ENCODE measurements at places on chromosomes 6 and 20.

GRCh38 chr6:40532349-40533000 lies 54.7 kb downstream of the LRFN2 start:
- DNase-seq = no peak

DNA sequence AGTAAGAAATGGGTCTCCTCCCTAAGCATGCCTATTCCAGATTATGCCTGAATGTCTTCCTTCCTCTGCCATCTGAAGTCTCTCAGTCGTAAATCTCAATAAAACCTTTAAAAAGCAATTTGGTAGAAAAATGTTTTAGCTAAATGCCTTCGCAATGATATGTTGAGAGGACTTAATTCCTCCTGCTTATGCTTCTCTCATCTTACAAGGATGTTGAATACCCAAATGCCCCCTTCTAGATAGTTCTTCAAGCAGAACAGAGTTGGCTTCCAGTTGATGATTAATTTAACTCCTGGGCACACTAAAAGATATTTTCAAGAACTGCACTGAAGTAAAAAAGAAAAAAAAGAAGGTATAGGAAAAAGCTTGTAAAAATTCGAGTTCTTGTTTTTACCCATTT lies 275.0 kb upstream of the SPTLC3 start:
- no peak for DNase-seq

- DNase-seq = no peak
These were observed 29.5 kb upstream of the SALL4 start for GRCh38 chr20:51831866-51832265.

DNA sequence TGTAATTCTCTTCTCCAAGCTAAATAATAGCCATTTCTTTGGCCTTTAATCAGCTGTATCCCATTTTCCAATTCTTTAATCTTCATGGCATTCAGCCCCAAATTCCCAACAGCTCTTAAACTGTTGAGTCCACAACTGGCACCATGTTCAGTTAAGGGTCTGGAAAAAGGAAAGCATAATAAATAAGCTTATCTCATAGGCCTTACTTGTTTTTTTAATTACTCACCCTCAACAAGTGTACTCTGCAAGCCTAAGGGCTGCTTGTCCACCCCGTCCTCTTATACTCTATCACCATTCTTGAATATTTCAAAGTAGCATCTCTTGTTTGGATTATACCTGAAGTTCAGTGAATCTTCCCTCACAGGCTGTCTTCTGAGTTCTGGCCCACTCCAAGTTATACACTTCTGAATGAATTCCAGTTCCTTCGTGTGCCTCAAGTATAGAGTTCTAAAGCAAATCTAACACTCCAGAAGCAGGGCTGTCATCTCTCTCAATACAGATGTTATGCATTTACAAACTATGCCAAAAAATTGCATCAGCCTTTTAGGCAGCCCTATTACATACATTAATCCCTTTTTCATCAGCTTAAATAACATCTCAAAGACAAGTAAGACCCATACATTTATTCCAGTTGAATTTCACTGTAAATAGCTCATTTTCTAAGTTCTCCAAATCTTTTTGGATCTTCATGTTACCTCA lies 98.7 kb downstream of the COL21A1 start:
- DNase-seq = no peak

- DNase-seq = no peak
These were observed 22.8 kb upstream of the PCMTD2 start for GRCh38 chr20:64232794-64233193.

DNA sequence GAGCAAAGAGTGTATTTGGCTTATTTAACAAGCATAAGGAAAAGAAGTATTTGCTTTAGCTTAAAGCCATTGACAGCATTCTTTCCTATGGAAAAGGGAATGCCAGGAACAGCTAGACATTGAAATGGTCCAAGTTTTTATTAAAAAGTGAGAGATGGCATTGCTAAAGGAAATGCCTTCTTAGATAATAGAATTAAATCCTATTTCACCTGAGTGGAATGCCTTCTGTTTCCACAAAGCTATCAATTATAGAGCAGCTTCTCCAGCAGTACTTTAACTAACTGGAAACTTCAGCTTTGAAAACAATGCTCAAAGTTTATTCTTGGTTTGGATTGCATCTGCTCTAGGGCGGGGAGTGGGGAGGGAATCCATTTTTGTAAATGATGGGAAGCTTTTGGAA lies 85.1 kb upstream of the CNKSR3 start:
- DNase-seq = no peak

GRCh38 chr20:8509809-8510208 lies 377.7 kb downstream of the PLCB1 start:
- DNase-seq = no peak

- no peak for DNase-seq
These were observed 39.6 kb downstream of the ELMO2 start for GRCh38 chr20:46366826-46367225.

DNA sequence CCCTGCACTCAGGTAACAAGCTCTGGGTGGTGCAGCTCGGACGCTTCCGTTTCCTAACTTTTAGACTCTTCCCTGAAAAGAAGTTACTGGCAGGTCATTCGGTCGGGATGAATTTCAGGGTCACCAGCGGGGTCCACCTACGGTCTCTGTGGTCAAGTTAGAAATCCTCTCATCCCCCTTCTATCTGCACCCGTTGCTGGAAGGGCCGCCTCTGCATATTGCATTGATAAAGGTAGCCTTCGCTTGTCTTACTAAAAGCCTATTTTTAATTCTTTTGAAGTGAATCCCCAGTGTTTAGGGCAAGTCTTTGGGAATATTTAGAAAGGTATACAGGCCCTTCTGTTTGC lies 47.3 kb downstream of the LRRN4 start:
- DNase-seq = no peak

DNA sequence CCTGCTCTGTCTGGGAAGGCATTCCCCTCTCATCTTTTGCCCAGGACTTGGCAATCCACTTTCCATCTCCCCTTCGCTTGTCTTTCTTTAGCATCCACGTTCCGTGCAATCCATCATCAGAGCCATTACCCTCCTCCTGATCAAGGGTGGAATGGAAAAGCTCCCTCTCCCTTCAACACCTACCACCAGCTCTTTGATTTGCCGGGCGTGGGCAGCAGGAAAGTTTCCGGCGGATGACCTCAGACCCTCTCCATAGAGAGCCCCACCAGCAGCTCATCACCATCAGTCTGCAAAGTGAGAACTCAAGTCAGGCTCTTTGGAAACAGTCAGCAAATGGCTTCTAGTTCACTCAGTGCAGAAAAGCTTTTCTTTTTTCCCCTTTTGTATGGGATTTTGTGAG lies 76.2 kb downstream of the TSHZ2 start:
- no peak for DNase-seq

- no peak for DNase-seq
These were observed 8.6 kb upstream of the TUBB2B start for GRCh38 chr6:3236005-3236404.

DNA sequence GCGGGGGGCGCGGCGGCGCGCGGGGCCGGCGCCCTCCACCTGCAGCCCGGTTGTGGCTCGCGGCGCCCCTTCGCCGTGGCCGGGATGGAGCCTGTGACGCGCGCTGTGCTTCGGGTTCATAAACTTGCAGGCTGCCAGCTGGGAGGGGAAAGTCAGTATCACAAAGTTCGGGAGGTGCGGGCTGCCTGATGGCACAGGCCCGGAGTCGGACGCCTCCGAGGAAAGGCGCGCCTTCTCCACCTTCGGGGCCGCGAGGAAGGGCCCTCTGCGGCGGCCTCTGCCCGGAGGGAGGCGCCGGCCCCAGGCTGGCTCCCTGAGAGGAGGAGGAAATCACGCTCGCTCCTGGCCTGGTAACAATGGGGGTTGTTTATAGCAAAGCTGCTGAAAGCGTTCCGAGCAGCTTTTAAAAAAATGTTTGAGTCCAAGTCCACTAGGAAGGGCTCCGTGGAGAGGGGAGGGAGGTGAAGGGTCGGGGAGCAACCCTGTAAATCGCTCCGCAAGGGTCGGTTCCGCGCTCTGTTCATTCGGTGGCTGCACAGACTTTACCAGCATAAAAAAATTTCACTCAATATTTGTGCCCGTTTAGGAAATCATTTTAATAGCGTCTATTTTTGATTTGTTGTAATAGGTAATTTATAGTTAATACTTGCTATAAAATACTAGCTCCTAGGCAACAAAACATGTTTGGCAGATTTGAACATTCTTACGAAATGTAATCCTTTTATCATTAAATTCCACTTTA lies 1.0 kb downstream of the AFDN start:
- peak; percentile 40 for DNase-seq

- DNase-seq = no peak
These were observed 53.4 kb downstream of the HIVEP1 start for GRCh38 chr6:12065321-12066140.

GRCh38 chr6:25062070-25062811 lies 126.5 kb upstream of the RIPOR2 start:
- DNase-seq = no peak

DNA sequence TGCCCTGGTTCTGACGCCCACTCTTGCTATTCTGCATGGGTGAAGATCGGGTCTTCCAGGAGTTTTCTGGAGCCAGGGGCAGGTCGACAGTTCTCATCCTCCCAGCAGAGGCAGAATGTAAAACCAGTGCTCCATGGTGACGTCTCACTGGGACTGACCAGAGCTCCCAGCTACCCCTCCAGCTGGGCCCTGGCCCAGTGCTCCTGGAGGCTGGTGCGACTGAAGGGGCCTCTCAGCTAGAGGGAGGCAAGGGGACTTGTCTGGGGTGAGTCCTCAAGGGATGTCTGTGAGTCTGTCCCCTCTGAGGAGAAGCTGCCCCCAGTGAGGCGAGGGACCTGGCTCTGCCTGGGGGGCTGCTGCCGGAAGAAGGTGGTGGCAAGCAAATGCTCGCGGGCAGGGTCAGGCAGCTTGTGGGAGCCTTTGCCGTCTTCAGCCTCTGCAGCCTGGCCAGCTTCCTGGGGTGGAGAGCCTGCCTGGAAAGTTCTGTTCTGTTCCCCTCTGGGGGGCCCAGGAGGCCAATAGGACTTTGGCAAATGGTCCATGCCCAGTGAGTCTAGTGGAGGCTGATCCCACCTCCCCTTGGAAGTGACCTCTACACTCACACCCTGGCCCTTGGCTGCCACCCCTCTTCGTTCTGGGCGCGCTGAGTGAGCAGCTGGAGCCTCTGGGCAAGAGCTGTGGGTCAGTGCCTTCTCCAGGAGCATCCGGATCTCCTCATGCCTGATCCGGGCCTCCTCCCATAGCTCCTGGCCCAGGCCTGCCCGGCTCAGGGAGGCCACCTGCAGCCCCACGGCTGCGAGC lies 47.5 kb downstream of the KIAA1755 start:
- DNase-seq = no peak

- DNase-seq = no peak
These were observed 47.4 kb downstream of the LGSN start for GRCh38 chr6:63272397-63272796.

GRCh38 chr6:19660123-19660910 lies 176.9 kb upstream of the ID4 start:
- no peak for DNase-seq
